ENCODE measurements at places on chromosomes 3 and 15.

GRCh38 chr3:195854628-195855294 is 43.0 kb upstream of the MUC4 start:
- no peak for DNase-seq

- no peak for DNase-seq
Measured at GRCh38 chr15:60093273-60094067, 89.4 kb downstream of the FOXB1 start.

DNA sequence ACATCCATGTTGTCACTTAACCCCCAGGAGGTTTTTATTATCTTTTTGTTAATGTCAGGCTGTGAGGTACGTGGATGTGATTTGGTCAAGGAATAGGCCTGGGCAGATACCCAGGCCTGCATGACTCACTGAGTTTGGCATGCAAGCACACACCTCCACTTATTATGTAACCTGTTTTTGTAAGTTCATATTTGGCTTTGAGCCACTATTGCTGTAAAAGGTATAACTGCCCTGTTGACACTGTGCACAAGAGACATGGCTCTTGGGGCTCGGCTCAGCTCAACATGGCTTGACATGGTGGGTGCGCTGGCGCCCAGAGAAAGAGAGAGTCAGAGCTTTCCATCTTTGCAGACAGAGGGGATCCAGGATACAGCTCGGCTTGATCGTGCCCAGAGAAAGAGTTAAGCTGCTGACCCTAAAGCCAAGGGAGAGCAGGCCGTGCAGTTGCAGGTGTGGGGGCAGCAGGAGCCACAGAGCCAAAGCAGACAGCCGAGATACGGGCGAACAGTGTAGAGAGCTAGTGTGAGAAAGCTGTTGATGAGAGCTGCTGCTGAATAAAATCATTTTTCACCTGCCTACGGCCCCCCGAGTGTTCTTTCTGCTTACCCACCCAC is 67.9 kb upstream of the UNC13C start:
- DNase-seq = no peak

DNA sequence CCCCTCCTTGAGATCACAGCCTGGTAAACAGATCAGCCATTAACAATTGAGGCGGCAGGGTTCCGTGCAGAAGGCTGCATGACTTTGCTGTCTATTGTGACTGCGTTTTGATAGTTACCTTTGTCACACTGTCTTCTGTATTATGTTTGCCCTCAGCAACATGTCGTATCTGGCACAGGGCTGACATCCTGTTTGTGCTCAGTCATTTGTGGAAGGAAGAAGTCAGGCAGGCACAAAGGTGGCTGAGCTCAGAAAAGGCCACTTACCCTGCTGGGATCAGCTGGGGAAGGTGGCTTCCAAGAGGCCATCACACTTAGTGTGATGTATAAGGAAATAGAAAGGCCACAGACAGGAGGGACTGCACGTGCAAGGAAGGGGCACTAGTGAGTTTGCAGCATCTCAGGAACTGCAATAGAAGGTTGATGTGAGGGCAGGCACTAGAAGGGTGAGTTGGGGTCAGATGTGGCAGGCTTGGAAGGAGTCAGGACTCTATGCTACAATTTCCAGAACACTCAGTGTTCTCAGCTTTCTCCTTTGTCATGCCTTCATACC is 13.4 kb downstream of the PML start:
- no peak for DNase-seq

GRCh38 chr3:185420762-185421161 is 57.8 kb downstream of the MAP3K13 start:
- no peak for DNase-seq

- no peak for DNase-seq
Measured at GRCh38 chr3:192915304-192915703, 2.4 kb downstream of the MB21D2 start.

Data from stimulated activated CD8-positive, alpha-beta memory T cell treated with anti-CD3 and anti-CD28 coated beads, Interleukin-4, amount 100 ng/mL, for 4 hours (primary cell).